ENCODE measurements at places on chromosomes 4 and X. TPM values are rescaled to one million over a fixed set of nuclear protein-coding genes. Genes with fewer than 3 reads are reported as not detected.

GRCh38 chrX:2185341-2186082, 315.3 kb downstream of the DHRSX start:
- no peak for DNase-seq

GRCh38 chrX:143536176-143536575, 18.9 kb upstream of the SPANXN3 start:
- DNase-seq, result no peak

DNA sequence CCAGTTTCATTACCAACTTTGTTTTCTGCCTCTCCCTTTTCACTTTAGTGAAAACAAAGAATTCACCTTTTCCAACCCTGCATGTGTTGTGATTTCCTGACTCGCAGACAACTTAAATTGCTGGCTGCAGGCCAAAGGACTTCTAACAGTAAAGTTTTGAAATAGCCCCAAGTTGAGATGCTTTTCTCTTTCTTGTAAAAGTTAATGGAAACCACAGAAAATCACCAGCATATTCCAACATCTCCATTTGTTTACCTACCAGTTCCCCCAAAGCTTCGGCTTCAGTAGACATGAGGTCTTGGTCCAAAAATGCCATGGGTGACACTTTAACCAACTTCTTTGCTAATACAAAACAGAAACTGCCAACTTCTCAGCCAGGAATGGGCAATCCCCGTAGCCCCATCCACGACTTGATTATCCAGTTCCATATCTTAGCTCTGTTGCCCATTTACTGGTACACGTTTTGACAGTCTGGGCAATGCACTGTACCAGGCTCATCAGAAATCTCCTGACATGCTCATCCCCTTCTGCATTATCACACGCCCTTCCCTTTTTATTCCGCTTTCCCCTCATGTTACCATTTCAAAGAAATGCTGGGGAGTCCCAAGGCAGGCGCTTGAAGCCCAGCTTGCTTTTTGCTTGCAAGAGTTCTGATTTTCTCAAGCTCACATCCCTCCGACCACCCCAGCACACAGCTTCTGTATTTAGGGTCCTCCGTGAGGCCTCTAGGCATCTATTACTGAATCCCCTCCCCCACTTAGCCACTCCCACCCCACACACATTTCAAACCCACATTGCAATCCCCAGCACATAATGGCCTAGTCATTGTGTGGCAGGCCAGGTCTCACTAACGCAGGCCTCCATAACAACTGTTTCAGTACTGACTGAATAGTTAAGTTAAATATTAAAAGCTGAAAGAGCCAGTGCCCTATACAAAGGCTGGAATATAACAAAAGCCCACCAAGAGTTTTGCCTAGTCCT, 137.9 kb upstream of the S100G start:
- no peak for DNase-seq

TRIM60 gene
- total RNA-seq, result not detected

CD38 gene
- total RNA-seq, result 29.9 TPM

PF4V1 gene
- 1.1 TPM for total RNA-seq

DNA sequence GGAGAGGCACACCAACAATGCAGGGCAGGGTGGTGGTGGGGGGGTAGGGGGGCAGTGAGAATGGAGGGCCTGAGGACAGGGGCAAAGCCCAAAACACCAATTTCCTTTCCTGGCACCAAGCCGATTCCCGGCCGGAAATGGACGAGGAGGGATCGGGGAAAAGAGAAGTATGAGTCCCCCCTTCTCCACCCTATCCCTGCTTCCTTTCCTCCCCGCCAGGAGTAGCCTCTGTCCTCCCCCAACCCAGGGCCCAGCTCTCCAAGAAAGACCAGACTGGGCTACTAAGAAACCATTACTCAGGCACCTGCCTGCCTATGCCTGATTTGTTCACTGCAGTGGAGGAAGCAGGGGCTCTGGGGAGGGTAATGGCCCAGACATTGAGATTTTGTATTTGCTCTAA, 402 bp downstream of the CCDC120 start:
- DNase-seq, result no peak

DNA sequence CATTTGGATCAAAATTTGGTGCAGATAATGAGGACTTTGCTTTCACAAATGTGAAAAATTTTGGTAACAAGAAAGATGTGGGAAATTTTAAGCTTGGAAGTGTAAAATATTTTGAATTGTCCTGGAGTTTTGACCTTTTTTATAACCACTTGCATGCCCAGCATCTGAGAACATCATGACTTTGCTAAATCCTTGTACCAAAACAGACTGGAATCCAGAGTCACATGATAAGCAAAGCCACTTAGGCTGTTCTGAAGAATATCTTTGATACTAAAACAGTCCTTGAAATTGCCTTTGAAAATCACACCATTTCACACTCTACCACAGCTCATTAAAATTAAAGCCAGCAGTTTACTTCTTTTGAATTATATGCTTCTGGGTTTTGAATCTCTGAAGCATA, 2.5 kb upstream of the PPM1K start:
- no peak for DNase-seq

GRCh38 chrX:17397074-17397473, 22.1 kb downstream of the NHS start:
- no peak for DNase-seq

DNA sequence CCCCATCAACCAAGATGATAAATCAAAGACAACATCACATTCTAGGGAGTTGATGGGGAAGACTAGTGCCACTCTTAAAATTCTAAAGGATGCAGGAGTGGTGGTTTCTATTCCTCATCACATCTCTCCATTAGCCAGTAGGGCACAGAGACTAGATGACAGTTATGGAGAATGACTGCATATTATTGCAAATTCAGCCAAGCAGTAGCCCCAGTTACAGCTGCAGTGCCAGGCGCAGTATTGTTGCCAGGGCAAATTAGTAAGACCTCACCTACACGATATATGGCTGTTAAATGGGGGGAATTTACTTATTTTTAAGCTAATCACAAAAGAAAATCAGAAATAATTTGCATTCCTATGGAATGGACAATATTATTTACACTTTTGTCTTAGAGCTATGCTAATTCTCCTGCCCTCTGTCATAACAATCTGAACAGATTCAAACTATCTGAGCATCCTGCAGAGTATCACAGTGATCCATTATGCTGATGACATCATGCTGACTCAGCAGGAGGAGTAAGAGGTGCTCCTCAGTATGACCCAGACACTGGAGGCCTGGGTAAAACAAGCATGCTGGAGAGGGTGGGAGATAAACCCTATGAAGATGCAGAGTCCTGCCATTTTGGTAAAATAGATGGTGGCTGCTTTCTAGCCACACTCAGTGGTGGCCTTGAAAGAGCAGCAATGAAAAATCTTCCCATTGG, 24.7 kb downstream of the ETNPPL start:
- no peak for DNase-seq

- DNase-seq, result no peak
These were observed 555 bp upstream of the GCNA start for GRCh38 chrX:71577682-71578081.

DNA sequence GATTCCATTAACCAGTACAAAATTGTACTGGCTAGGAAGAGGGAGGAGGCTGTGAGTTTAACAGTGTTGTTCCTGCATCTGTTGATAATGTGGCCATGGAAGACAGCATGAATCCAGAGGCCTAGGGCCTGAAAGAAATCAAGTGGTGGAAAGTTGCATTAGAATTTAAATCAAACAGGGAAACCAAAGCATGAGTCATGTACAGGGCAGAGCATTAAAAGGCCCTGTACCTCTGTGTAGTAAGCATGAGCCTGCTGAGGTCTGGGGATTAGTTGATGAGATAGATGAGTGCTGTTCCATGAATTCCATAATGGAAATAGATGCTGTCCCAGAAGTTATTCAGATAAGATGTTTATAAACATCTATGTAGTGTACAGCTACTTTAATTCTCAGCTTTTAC, 58.3 kb downstream of the MID1IP1 start:
- no peak for DNase-seq

PSAPL1 gene
- total RNA-seq, result not detected

SLC4A4 gene
- total RNA-seq, result 0.27 TPM

DNA sequence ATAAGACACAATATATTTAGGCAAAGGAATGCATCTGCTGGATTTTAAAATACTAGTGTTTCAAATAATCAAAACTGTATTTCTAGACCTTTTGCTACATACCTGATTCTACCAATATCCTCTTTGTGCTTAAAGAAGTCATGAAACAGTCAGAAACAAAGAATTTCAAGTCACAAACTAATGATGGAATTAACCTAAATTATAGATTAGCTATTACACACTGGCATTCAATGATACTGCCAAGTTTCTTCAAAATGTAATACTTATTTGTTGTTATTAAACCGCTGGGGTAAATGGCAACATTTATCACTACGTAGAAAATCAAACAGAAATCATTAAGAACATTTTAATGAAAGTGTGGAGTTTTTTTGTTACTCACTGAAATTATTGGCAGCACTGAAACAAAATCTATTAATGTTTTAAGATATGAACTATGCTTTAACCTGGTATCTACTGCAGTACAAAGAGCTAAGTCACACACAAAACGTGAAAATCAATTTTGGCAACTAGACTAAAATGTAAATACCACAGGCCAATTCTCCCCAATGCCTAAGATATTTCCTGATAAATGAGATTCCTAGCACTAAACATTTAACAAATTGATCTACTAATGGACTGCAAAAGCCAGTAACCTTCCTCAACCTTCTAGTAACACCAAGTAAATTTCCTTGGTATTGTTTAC, 19.4 kb downstream of the PDGFC start:
- DNase-seq, result no peak

Data from hematopoietic multipotent progenitor cell (in vitro differentiated cells).